ENCODE measurements at places on chromosomes 11 and 22. TPM values are rescaled to one million over a fixed set of nuclear protein-coding genes. Genes with fewer than 3 reads are reported as not detected.

DNA sequence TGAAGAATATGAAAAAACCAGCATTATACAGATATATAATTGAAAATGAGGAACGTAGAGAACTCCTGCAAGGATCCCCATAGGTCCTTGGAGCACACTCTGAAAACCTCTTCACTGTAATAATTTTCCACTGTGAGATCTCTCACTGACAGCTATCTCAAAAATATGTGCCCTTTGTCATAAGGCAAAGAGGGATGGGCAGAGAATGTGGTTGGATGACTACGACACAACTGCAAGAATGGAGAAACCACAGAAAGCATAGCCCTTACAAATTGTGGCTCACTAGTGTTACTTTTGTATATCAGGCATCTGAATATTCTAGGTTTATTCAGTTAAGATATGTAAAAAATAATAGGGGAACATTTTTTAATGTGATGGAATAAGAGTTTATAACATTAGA lies 7.9 kb upstream of the CTSC start:
- no peaks in the 10 kb centered on the region for H3K4me1 ChIP-seq
- no peaks in the 10 kb centered on the region for H3K36me3 ChIP-seq

- H3K27me3 ChIP-seq = no peaks in the 10 kb centered on the region
- H3K27ac ChIP-seq = no peak overlapping the region
- H3K4me1 ChIP-seq = no peaks in the 10 kb centered on the region
- no peak for DNase-seq
- H3K4me3 ChIP-seq = no peak overlapping the region
Observed at GRCh38 chr22:37965940-37966664, 12.6 kb downstream of the POLR2F start.

GRCh38 chr11:67213178-67213621 lies 53.1 kb upstream of the GRK2 start:
- H3K27ac ChIP-seq = no peak overlapping the region
- no peaks in the 10 kb centered on the region for H3K27me3 ChIP-seq
- DNase-seq = no peak
- H3K4me3 ChIP-seq = no peak overlapping the region

DNA sequence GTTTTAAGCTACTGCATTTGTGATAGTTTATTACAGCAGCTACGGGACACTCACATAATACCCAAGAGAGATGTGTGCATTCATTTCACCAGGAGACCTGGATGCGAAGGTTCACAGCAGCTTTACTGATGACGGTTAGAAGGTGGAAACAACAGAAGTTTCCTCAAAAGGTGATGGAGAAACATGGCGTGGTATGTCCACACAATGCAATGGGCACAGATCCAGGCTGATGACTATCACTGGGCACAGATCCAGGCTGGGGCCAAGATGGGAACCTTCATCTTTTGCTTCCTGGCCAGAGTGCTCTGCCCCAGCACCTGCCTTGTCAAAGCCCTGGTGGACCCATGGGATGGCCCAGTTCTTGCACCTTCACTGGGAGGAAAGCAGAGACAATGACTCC lies 30.6 kb upstream of the RFPL3 start:
- no peak overlapping the region for H3K27ac ChIP-seq
- no peak overlapping the region for H3K4me3 ChIP-seq
- H3K27me3 ChIP-seq = no peaks in the 10 kb centered on the region

DNA sequence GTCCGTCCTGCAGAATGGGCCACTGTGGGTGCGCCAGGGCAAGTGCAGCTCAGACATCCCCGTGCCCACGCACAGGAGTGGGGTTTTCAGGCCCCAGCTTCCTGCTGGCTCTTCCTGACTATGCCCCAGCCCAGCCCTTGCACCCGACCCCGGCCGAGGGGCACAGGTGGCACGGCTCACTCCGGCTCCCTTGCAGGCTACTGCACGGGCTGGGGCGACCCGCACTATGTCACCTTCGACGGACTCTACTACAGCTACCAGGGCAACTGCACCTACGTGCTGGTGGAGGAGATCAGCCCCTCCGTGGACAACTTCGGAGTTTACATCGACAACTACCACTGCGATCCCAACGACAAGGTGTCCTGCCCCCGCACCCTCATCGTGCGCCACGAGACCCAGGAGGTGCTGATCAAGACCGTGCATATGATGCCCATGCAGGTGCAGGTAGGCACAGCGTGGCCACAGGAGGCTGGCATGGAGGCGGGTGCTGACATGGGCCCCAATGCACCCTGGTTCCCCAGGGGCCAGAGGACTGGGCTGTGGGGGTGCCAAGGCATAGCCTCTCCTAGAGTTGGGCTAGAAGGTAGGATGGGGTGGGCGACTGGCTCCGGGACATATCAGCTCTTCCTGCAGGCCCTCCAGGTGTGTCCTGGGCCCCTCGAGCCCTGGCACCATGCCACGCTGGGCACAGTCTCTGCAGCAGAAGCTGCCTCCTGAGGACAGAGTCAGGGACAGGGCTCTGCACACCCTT lies 27.7 kb downstream of the MUC2 start:
- no peaks in the 10 kb centered on the region for H3K27me3 ChIP-seq
- H3K4me3 ChIP-seq = no peak overlapping the region

LARGE2 gene
- 4.2 TPM for total RNA-seq

Measured in CD4-positive, CD25-positive, alpha-beta regulatory T cell (primary cell).